Fibroblast of skin of right quadriceps (primary cell): ENCODE measurements at places on chromosomes 1 and 21.
A peak's percentile ranks its signal among the peaks of the same experiment; 100 is the strongest.

DNA sequence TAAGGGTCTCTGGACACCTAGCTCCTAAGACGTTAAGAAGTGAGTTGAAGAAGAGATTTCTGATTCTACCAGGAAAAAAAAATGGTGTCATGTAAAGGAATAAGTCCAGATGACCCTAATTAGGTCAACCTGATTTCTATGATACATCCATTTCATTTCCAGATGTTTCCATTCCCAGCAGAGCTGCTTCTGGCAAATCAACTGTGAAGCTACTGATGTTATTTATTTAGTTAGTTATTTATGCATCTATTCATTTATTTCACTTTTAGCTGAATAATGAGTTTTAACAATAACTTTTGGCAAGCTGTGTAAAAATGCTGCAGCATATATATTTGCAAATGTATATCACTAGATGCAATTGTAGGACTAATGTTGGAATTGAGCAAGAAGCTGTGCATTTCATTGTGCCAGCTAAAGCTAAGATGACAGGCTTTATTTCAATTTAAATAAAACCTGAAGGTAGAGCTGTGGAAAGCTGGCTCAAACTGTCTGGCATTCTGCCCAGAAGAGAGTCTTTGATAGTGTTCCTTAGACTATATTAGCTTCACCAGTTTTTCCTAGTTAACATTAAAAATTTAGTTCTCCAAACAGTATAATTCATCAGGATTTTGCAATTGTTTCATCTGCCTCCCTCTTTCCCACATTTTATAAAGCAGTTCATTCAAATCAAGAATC is 1164.4 kb upstream of the ADGRL4 start:
- peak; percentile 16 for DNase-seq

DNA sequence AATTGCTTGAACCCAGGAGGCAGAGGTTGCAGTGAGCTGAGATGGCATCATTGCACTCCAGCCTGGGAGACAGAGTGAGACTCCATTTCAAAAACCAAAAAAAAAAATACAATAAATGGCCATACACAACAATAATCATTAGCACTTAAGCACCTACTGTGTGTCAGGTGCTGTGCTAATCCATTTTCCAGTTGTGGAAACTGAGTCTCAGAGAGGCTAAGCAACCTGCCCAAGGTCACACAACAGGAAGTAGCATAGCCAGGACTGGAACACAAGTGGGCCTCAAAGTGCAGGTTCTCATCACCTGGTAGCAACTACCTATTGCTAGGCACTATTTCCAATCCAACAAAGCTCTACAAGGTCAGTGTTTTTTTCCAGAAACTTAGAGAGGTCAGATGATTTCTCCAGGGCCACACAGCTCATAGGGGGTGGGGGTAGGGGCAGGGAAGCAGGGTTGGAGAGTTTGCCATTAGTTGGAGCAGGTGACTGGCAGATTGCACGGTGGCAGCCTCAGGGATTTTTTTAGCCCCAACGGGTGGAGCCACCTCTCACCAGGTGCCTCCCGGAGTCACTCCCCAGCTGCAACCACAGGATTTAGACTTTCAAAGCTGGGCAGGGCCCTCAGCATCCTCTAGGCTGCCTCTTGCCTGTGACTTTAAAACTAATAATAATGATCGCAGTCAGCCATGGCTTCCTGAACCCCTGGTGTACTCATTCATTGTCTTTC is 52.5 kb upstream of the ID3 start:
- DNase-seq = no peak

DNA sequence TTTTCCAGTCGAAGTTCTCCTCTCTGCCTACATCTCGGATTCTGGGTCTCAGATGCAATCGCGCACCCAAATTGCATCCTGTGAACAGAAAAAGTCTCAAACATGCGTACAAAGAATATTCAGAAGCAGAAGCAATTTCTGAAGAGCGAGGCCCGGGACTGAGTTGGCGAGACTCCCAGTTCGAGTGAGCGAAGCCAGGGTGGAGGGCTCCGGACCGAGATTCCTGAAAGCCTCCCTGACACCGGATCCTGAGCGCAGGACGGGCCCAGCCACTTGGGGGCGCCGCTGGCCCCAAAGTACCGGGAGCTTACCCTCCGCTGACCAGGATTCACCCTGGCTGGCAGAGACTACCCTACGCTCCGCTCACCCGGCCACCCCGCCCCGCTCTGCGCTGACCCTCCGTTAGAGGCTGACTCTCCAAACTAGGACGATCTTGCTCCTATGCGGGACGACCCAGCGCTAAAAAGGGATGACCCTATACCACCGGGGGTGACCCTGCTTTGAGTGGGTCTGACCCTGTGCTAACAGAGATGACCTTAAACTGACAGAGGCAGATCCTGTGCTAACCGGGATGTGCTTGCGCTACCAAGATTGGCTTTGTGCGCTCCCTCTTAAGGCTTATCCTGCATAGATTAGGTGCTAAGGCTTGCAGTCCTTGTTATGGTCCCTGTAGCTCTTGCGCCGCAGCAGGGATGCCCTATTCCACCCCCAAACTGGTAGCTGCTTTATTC is 12.1 kb downstream of the FOXD2 start:
- DNase-seq = no peak

- no peak for DNase-seq
Observed at GRCh38 chr1:170518965-170519364, 13.0 kb upstream of the GORAB start.

DNA sequence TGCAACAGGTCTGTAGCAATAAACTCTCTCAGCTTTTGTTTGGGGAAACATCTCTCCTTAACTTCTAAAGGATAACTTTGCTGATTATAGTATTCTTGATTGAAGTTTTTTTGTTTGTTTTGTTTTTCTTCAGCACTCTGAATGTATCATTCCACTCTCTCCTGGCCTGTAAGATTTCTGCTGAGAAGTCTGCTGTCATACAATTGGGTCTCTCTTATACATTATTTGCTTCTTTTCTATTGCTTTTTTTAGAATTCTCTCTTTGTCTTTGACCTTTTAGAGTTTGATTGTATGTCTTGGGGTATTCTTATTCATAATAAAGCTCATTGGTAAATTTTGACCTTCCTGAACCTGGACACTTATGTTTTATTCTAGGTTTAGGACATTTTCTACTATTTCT is 386.3 kb downstream of the MRPL39 start:
- DNase-seq = no peak

- no peak for DNase-seq
Observed at GRCh38 chr1:66360285-66360724, 173.6 kb upstream of the SGIP1 start.

- no peak for DNase-seq
Observed at GRCh38 chr1:91501971-91502671, 1.5 kb downstream of the CDC7 start.

GRCh38 chr1:100523038-100523652 is 14.8 kb upstream of the GPR88 start:
- DNase-seq = no peak

DNA sequence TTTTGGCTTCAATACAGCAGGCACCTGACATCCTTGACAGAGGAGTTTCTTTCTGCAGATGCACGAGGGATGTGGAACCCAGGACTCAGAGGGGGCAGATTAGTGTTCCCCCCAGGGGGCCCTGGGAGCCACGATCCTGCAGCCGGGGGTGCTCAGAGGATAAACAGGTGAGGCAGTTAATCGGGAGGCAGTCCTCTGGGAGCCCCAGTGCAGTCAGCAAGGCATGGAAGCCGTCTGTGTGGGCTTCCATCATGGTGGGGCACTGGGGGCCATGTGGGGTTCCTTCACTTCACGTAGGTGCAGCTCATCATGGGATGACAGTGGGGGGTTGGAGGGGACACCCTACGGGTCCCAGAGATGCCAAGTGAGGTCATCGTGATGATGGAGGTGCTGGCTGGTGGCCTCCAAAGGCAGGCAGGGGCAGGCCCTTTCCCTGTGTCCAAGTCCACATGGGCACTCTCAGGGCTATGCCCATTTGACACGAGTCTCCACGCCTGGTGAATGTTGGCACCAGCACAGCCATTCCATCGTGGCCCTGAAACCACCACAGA is 59.3 kb upstream of the ABCG1 start:
- no peak for DNase-seq

DNA sequence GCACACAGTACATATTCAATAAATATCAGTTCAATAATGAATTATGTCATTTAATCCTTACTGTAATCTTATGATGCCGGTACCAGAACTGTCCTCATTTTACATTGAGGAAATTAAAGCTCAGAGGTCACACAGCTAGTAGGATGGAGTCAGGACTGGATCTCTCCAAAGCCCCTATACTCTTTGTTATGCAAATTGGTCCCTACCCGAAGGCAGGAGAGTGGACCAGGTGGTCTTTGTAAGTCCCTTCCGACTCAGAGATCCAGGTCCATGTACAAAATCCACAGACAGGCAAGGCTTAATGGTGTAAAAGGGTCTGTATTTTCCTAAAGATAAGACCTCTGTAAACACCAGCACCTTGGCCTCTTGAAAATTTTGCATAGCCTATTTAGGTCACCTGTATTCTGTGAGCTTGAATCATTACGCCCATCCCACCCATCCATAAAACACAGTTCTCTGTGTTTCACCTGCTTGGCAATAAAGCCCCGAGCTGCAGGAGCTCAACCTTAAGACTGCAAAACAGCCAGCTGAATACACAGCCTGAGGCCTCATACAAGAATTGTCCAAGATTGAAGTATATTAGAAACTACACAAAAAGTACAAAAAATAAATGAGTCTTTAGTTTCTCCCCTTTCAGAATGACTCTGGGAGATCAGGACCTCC is 41.7 kb downstream of the PLXNA2 start:
- no peak for DNase-seq

DNA sequence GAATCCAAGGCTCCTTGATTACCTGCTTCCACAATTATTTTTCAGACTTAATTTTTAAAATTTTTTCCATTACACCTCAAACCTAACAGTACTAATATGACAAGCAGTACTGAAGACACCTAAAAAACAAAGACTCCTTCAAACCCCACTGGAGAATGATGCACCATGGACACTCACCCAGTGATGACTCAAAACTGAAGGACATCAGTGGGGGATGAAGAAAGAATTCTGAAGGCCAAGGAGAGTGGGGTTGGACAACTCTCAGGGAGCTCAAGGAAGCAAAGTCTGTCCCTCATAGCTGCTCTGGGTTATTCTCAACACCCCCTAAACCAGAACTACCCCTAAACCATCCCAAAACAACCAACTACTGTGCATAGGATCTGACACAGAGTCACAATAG is 2.4 kb upstream of the ARHGAP29 start:
- no peak for DNase-seq

DNA sequence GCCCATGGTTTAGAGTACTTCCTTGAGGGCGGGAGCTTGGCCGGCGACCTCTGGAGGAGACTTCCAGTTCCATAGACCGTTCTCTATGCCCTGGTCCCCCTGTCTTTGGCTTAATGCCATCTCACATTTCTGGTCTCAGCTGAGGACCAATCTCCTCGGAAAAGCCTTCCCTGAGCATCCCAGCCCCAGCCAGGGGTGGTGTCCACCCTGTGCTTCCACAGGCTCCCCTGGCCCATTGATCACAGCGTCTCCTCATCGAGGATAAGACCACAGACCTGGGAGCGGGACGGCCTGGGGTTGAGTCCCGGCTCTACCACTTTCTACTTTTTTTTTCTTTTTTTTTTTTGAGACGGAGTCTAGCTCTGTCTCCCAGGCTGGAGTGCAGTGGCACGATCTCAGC is 14.5 kb downstream of the WNT4 start:
- DNase-seq = no peak

GRCh38 chr1:36101546-36101945 is 12.9 kb downstream of the ADPRS start:
- no peak for DNase-seq

GRCh38 chr1:68327414-68327813 is 95.1 kb upstream of the WLS start:
- no peak for DNase-seq

GRCh38 chr1:158146739-158147138 is 34.0 kb upstream of the CD1D start:
- DNase-seq = no peak

GRCh38 chr1:67059346-67059745 is 5.4 kb upstream of the SLC35D1 start:
- peak; percentile 28 for DNase-seq

GRCh38 chr1:94876362-94876761 is 50.5 kb downstream of the CNN3 start:
- DNase-seq = peak; percentile 40

GRCh38 chr1:157181790-157182189 is 43.6 kb upstream of the ETV3 start:
- no peak for DNase-seq

- no peak for DNase-seq
Observed at GRCh38 chr1:159266832-159267231, 35.3 kb upstream of the FCER1A start.

GRCh38 chr1:231625975-231626534 is 535 bp upstream of the DISC1 start:
- DNase-seq = no peak

DNA sequence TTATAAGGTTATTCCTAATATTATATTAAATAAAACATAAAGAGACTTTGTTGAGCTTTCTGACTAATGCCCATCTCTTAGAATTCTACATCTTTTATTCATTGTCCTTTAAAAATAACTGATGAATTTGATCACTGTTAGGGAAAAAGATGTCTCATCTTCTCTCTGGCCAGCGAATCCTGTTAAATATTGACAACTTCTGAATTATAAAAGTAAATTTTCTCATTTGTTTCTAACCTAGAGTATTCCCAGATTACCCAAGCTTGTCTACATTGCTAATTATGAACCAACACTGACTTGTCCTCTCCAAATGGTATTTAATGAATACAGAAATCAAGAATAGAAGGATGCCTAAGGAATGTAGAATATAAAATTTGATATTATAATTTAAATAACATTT is 24.8 kb upstream of the KCTD3 start:
- no peak for DNase-seq

- no peak for DNase-seq
Observed at GRCh38 chr1:10529765-10530164, 55.0 kb downstream of the PEX14 start.

DNA sequence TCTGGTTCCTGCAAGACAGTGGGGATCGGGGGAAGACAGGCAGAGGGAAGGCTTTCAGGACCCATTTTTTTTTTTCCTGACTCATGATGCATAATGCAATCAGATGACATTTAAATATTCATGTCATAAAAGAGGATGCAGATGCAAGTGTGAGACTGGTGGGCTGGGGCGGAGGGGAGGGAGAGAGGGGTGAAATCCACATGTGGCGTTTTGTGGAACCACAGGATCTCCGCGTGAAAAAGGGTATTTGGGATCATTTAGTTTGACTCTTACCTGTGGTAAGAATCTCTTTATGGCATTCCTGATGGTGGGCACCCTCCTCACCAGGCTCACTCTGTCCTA is 249.3 kb upstream of the CSF3R start:
- no peak for DNase-seq

GRCh38 chr1:240342251-240342625 is 250.6 kb downstream of the FMN2 start:
- no peak for DNase-seq

- no peak for DNase-seq
Observed at GRCh38 chr1:71610476-71610875, 529.6 kb upstream of the ZRANB2 start.
